CD4-positive, alpha-beta T cell treated with Interleukin-2 at 100 ng/mL for 4 hours (primary cell): ENCODE measurements at places on chromosomes 5 and 9.

- no peak for DNase-seq
Observed at GRCh38 chr9:123129423-123129822, 96.0 kb downstream of the GPR21 start.

DNA sequence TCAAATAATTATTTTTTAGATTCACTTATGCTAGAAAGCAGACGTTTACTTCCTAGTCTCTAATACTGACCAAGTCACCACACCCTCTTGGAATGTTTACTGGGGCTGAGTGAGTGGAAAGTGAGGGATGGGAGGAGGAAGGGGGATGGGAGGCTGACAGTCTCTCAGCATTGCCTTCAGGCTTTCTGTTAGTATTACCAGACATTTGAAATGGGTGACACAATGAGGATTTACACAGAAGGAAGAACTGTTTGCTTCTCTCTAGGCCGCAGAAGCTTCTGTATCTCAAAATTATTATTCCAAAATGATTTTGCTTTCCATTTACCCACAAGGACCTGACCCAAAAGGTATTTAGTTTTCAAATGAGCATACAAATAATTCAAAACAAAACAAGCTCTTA lies 232.8 kb upstream of the ZNF608 start:
- DNase-seq, result no peak

- no peak for DNase-seq
Observed at GRCh38 chr9:134518004-134518606, 123.5 kb upstream of the COL5A1 start.

DNA sequence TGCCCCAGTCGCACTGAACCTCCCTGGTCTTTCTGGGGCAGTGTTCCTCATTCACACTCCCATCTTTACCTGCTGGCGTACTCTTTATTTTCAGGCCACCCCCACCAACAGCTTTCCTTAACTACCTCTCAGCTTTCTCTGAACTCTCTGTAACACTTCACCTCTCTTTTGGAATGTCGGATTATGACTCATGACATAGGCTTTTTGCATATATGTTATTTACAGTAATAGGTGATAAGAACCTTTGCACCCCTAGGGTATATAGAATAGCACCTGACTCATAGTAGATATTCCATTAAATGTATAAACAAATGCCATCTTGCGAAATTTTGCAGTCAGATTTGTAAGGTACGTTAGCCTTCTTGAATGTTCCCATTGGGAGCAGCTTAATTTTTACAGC lies 52.9 kb upstream of the MIER3 start:
- no peak for DNase-seq

GRCh38 chr9:36924071-36924470 lies 110.0 kb downstream of the PAX5 start:
- no peak for DNase-seq

DNA sequence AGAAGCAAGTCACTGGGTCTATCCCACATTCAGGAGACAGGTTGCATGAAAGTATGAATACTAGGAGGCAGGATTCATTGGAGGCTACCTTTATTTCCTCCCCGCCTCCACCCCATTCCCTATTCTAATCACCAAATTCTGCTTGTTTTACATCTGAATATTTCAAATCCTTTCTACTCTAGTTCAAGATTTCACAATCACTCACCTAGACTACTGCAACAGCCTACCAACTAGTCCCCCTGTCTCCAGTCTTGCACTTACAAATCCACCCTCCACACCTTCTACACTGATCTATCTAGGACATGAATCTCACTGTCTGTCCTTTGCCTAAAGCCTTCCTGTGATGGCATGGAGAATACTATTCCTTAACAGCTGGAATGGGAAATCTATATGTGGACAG lies 6.4 kb upstream of the KIF27 start:
- DNase-seq, result no peak

DNA sequence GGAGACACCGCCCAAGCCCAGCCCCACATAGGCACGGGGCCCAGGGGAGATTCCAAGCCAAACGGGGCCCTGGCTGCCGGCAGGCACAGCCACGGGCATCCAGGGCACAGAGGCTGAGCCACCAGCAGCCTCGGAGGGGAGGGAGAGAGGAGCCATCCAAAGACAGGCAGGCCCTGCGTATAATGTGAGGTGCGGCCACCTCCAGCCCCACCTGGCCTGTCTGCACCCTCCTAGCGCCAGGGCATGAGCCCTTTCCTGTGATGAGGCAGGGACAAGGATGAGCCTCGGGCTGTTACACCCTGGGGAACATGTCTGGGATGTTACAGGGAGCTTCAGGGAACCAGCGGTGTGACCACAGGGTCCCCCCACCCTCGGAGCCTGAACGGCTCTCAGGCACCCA lies 1.1 kb upstream of the CCDC187 start:
- DNase-seq, result no peak

- DNase-seq, result no peak
Observed at GRCh38 chr9:18569941-18570630, 96.1 kb downstream of the ADAMTSL1 start.

DNA sequence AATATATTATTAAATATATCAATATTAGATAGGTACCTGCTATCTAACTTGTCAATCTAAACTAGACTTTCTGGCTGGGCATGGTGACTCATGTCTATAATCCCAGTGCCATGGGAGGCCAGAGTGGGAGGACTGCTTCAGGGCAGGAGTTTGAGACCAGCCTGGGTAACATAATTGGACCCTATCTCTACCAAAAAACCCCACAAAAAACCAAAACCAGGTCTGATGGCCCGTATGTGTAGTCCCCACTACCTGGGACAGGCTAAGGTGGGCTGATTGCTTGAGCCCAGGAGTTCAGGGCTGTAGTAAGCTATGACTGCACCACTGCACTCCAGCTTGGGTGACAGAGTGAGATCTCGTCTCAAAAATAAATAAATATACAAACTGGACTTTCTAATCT lies 55.0 kb downstream of the PJA2 start:
- no peak for DNase-seq

DNA sequence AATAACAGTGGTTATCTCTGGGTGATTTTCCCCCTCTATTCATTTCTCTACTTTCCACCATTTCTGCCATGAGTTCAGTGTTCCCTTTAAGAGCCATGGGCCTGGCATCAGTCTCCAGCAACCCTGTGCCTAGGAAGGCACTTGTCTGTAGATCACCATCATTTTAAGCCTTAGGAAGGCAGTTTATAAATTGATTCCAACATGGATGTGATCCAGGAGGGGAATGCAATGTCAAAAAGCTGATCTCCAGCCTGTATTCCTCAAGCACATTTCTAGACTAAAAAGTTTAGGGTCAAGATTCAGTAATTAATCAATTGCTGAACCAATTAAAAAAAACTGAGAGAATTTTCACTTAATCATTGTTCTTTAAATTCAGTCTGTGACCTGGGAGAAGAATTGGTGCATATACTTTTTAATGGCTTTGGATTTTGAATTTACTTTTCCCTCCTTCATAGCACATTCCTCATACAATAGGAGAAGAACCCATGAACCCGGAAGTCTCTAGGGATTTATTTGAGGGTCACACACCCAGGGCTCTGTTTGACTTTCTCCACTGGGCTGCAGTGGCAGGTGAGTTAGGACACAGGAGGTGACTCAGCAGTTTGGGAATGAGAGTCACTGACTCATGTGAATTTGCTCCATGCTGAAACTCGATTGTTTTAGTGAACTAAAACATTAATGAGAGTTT lies 6.1 kb upstream of the ERMP1 start:
- no peak for DNase-seq

DNA sequence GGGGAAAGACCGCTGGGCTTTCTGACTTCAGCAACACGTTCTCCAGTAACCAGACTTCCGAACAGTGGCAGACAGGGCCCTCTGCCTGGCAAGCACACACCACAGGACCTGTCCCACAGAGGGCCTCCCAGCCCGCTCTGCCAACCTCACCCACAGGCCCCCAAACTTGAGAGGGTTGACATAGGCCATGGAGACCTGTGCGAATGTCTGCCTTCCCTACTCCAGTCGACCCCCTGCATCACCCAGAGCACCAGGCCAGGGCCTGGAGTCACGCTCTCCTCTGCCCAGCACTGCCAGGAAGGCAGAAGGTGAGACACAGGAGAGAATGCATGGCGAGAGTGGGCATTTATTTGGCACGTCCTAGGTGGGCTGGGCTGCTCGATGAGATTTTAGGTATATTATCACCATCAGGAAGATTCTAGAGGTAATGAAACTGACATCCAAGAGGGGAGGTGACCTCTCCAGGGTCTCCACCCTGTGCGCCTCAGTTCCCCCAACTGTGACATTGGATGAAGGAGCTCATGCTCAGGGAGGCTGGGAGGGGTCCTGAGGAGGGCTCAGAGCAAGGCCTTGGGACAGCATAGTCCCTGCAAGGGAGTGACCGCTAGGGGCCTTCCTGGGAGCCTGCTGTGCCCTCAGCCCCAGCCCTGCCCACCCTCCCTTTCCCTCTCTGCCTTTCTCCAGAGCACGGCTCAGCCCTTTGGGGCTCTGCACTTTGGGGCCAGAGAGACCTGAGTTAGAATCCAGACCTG lies 54.9 kb downstream of the DUSP1 start:
- DNase-seq, result no peak

GRCh38 chr9:95315108-95315746 lies 2.3 kb downstream of the FANCC start:
- DNase-seq, result no peak

DNA sequence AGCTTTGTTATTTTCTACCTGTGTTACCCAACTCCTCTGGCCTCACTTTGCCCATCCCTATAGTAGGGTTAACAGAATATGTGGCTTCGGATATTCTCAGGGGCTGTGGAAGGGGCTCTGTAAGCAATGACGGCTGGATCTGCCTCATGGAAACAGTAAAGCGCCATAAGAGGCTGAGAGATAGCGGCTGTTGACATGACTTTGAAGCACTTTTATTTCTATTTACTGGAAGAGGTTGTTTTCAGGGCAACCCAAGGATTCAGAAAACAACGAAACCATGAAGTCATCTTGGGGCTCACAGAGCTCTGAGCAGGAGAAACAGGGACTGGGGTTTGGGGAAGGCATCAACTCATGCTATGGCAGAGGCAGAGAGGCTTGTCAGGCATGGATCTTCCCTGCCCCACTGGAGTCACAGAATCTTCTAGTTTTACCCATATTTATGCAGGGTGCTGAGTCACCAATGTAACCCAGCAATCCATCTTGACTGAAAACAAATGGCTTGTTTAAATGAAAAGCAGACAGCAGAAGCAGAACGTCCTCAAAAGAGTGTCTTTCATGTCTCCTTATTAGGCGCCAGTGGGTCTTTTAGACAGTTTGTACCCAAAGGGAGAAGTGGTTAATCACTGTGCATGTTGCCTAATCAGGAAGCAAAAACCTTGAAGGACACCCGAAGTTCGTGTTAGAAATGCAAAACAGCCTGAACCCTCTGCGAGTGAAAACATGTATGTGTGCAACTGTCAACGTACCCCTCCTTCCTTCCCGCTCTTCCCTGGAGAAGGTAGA lies 113.0 kb downstream of the COL23A1 start:
- DNase-seq, result no peak

GRCh38 chr9:82284758-82285157 lies 296.2 kb downstream of the SPATA31D1 start:
- no peak for DNase-seq

DNA sequence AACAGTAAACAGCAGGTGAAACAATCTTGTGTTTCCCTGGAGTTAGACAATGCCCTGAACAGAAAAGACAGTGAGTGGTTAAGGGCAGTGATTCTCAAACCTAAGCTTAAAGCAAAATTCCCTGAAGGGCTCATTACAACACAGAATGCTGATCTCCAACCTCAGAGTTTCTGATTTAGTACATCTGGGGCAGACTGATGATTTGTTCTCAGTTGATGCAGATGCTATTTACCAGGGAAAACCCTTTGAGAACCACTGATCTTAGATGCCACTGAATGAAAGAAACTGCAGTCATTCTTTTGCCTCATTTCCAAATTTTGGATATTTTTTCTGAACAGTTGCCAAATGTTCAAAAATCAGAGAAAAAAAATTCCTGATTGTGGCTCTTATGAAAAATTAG lies 18.7 kb upstream of the ADAM19 start:
- no peak for DNase-seq

- no peak for DNase-seq
Observed at GRCh38 chr9:114184866-114185265, 29.5 kb downstream of the COL27A1 start.

GRCh38 chr9:38416461-38416860 lies 7.8 kb downstream of the IGFBPL1 start:
- DNase-seq, result no peak
